ENCODE measurements at places on chromosomes 2 and 18.

- ATAC-seq, result no peak
Measured at GRCh38 chr2:71620851-71621251, 167.5 kb downstream of the DYSF start.

DNA sequence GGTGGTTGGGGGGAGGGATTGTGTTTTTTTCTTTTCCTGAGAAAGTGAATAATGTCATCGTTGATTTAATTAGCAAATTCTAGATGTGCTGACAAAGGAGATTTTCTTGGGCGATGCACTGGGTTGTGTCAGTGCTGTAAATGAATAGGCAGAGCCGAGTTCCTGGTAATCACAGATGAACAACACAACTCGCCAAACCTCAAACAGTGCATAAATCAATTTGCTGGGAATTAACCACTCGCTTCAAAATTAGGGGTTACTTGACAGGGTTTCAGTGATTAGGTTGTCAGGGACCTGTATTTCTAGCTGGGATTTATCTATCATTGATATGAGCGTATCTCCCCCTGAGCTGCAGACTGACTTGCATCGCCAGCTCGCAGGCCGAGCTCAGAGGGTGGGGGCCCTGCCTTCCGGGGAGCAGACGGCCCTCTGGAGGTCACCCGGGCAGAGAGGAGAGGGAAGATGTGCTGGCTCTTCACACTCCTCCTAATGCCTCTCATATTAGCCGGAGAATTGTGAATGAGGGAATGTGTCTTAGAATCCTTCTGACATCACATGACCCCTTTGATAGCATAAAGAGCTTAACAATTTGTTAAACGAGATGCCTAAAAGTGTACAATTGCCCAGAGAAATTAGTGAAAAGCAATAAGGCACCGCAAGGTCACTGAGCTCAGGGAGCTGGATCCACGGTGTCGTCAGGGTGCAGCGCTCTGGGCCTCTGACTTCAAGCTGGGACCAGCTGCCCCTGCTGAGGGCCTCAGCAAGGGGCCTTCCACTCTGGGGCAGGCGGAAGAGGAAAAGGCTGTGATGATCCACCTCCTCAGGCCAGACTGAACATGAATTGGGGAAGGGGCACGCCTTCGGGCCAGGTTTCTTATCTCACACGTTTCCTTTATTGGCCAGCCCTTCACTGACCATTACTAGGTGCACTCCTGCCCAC lies 48.9 kb downstream of the SMIM21 start:
- ATAC-seq, result no peak

DNA sequence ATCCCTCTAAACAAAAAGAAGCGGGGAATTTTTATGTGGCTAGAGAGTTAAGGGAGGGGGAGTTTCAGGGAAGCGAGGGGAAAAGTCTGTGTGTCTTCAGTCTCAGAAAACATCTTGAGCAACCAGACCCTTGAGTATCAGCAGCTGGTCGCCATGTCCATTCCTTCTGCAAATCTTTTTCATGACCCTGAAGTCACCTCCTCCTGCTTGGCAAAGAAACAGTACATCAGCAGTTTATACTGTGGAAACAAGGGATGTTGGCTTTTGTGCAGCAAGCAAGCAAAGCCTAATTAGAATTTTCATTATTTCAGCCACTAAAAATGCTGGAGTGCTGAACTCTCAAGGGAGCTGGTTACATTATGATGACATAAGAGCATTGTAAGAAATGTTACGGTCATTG lies 187.4 kb upstream of the SLC8A1 start:
- no peak for ATAC-seq

- ATAC-seq, result peak; percentile 80
Measured at GRCh38 chr2:231612456-231613330, 20.0 kb downstream of the TEX44 start.

- no peak for ATAC-seq
Measured at GRCh38 chr2:141529659-141530058, 601.2 kb downstream of the LRP1B start.

GRCh38 chr2:176643646-176644045 lies 374.4 kb downstream of the MTX2 start:
- ATAC-seq, result peak; percentile 23

- peak; percentile 83 for ATAC-seq
Measured at GRCh38 chr18:56009411-56009810, 421.4 kb upstream of the TCF4 start.
